ENCODE measurements at places on chromosomes 2 and 18.

DNA sequence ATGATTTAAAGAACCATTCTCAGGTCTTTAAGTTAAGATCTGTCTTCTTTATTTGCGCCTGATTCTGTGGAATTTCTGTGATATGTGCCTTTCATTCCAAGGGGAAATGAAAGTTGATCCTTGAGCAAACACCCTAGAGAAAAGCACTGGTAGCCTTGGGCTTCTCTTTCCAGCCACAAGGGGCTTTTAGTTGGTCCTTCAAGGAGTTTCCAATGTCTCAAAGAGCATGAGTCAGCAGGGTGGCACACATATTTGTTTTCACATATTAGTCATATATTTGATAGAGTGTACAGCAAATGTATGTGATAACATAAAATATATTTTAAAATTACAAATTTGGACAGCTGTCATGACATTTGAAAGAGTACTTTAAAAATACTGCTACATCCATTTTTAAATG, 339.5 kb downstream of the TXNL1 start:
- DNase-seq, result no peak

GRCh38 chr2:68861330-68861729, 9.9 kb downstream of the BMP10 start:
- no peak for DNase-seq

GRCh38 chr2:79715338-79715737, 202.5 kb downstream of the CTNNA2 start:
- DNase-seq, result no peak

DNA sequence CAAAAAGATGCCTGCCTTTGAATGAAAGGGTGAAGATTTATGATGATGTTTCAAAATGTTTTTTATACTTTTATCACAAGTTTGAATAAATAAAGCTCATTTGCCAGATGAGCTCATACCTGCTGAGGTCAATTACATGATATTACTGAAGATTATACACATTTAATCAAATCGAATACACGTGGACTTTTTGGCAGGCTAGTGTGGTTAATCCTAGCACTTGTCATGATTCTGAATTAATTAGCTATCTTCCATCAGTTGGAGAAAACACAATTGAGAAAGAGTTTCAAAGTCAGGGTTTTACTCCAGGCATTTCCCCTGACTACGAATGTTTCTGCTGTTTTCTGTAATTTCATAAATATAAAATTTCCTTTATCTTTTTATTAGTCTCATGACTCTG, 54.4 kb downstream of the LRPPRC start:
- DNase-seq, result no peak

- DNase-seq, result peak; percentile 37
Observed at GRCh38 chr2:11123856-11124759, 31.2 kb upstream of the SLC66A3 start.

DNA sequence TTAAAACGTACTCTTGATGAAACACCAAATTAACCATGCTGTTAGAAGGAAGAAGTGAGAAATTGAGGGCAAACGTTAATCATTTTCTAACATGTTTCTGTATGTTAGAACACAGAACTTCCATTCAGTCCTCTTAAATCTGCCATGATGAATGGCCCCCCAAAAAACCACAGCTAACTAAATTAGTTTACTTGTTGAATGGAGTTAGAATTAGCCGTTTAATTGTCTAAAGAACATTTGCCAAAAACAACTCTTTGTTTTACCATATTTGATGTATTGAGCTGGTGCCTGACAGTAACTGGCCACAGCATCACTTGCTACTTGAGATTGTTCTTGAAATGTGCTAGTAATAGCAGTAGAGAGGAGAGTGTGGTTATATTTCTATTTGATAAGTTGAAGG, 12.7 kb downstream of the CCNYL1 start:
- DNase-seq, result no peak
